Right cardiac atrium (tissue), 5 donors: ENCODE measurements at places on chromosomes 13 and 19. TPM values are rescaled to one million over a fixed set of nuclear protein-coding genes. Genes with fewer than 3 reads are reported as not detected.

ZNF283 gene
- 10.7 TPM for total RNA-seq

KLK12 gene
- total RNA-seq, result not detected

AMER2 gene
- total RNA-seq, result not detected

ICAM5 gene
- 1.6 TPM for total RNA-seq
